ENCODE measurements at places on chromosomes 7 and 10.

GRCh38 chr7:11750191-11750590, 81.8 kb downstream of the THSD7A start:
- no peak for DNase-seq

DNA sequence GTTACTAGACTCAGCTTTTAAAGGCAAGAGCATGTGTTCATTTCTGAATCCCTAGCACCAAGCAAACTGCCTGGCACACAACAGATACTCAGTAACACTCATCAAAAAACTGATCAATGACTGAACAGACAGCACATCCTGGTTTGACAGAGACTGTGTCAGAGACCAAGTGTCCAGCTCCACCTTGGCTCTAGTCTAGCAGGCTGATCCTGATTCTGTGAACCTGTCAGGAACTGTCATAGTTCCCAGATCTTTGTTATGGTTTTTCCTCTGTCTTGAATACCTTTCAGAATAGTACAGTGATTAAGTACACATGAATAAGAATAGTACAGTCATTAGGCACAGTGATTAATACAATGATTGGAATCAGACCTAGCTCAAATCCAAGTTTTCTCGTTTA, 53.0 kb downstream of the TPK1 start:
- no peak for DNase-seq

DNA sequence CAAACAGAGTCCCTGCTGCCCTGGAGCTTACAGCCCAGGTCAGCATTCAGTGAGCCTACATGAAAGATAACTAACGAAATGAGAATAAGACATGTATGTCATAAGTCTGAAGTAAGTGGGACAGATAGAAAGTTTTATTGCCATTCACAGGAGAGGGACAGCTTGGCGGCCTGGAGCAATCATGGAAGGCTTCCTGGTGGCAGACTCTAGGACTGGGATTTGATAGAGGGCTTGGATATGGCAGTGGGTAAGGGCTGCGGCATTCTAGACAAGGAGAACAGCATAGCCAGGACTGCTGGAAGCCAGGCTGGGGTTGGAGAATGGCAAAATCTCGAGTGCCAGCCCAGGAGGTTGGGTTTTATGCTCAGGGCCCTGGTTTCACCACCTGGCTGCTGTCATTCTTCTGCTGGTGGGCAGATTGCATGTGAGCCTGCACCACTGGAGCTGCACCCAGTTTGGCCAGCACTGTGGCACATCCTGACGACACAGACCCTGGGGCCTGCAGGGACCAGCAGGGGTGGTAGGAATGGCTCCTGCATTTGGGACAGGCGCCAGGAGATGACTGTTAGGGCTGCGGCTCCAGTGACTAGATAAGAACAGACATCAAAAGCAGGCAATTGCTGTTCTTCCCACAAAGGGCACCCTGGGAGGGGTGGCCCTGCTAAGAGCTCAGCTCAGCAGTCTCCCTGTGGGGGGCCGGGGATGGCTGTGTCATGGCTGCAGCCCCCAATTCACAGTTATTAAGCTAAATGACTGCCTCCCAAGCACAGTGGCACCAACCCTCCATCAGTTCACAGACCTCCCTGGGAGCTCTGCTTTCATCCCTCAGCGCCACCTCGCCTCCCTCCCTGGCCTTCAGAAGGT, 161.1 kb downstream of the RPS24 start:
- peak; percentile 28 for DNase-seq

- DNase-seq: no peak
Measured at GRCh38 chr10:71715026-71715425, 4.6 kb downstream of the C10orf105 start.

GRCh38 chr7:157609932-157610640, 273.3 kb downstream of the DNAJB6 start:
- no peak for DNase-seq

DNA sequence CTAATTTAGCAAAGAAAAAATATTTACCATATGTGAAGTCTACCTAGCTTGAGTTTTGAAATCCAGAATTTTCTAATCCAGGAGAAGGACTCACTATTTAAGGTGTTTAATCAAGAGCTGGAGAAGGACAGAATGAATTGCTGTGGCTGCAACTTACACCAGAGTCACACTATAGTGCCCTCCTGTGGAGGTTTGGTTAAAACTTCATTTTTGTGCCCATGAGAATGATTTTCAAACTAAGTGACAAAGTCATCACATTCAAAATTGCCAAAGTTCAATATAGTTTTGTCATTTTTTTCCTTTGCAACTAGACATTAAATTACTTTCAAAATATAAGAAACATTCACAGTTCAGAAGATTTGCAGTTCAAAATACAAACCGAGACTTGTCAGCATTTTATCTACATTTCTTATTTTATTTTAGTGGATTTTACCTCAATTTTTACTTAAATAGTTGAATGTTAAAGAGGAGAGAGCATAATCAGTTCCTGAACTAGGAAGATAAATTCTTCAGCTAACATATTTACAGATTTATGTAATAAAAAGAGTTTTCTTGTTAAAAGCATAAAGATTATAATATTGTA, 70.7 kb downstream of the CABCOCO1 start:
- peak; percentile 59 for DNase-seq

DNA sequence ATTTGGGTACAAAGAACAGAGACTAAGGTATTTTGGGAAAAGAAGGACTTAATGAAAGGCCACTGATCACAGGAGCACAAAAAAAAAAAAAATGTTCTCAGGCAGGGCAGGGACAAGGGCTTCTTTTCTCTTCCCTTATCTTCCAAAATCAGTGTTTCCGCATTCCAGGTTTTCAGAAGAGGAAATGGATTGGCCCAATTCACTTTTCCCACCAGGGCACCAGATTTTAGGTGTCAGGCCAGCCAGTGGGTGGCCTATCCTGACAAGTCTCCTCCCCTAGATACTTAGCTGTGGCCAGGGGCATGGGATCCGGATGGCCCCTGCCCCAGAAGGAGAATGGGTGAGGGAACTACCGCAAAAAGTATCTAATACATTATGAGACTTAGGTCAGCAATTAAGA, 88.9 kb upstream of the WAC start:
- DNase-seq: no peak

All from fibroblast of upper back skin (primary cell).